ENCODE measurements at places on chromosomes 11 and 22.
A peak's percentile ranks its signal among the peaks of the same experiment; 100 is the strongest.

- DNase-seq, result no peak
Measured at GRCh38 chr11:12232160-12232559, 121.8 kb downstream of the MICAL2 start.

DNA sequence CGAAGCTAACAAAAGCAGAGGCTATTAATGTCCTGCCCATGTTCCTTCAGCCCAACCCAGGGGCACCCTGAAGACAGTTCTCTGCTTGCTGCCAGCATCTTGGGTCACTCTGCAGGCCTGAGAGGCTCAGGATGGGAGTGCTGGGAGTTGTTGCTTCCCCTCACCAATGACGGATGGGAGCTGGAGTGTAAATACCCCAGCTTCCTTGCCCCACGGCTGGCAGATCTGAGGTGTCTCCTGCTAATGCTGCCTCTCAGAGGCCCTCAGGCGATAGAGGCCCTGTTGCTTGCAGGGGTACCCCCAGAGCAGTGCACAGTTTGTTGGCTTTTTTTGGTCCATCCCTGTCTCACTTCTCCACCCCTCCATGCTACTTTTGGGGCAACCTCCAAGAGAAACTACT lies 32.9 kb downstream of the IFT27 start:
- no peak for DNase-seq

DNA sequence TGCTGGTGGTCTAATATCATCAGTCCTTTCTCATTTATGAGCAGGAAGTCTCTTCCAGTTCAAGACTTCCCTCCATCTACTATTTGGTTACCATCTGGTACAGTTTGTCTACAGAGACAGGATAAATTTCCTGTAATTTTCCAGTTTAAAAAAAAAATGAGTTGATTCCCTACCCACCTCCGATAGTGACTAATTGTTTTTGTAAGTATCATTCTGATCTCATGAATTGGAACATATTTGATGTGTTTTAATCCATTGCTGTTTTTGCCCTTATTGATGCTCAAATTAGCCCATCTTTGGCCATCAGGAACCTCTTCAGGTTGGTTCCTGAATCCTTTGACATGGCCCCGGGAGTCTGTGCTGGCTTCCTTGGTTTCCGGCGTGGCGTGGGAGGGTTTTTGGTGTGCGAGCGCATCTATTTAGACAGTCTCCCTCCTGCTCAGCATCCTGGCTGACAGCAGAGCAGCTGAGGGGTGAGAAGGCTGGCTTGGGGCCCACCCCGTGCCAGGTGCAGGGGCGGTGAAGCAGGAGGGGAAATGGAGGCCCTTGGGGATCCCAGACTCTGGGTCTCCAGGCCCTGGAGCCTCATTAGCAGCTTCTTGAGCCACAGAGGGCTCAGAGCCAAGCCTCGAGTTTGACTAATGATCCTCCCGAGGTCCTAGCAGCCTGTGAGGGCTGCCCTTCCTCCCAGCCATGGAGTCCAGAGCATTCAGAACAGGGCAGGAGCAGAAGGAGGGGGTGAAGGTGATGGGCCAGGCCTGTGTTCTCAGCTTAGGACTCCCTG lies 6.8 kb downstream of the OMP start:
- DNase-seq, result no peak

DNA sequence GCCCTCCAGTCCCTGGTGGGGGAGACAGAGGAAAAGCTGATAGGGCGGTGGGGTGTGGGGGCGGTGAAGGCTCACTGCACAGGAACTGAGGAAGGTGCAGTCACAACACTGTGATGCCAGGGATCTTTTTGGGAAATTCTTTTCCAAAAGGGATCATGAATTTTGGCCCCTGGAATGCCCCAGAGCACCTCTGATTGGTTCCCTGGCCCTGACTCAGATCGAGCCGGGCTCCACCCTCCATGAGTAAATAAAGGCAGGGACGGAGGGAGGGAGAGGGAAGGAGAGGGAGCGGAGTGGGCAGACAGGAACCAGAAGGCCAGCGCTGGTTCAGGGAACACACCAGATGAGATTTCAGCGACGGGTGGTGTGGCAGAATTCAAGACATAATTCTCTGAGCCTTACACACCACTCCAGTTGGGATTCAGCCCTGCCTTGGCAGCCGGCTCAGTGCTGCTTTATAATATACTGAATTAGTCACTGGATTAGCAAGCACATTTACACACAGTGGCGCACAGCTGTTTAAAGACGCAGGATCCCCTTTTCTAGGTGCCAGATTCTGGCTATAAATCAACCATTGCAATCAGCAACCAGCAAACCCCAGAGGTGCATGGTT lies 80.3 kb downstream of the ETS1 start:
- no peak for DNase-seq

GRCh38 chr11:102220728-102221467 lies 96.4 kb upstream of the BIRC3 start:
- no peak for DNase-seq

DNA sequence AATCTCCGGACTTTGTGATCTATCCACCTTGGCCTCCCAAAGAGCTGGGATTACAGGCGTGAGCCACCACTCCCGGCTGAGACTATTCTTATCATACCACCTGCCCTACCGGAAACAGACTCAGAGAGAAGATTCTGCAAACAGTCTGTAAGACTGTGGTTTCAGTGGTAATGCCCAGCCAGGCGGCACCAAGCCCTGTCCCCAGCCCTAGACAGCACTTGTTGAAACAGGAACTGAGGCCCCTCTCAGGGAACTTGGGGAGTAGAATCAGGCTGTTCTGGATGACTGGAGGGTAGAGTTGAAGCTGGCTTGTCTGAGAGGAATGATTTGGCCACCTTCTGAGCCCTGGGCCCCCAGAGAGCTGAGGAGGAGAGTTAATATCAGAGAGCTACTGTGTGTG lies 1.3 kb upstream of the INSC start:
- DNase-seq, result peak; percentile 34

- DNase-seq, result no peak
Measured at GRCh38 chr11:62539238-62539925, 7.2 kb downstream of the AHNAK start.

DNA sequence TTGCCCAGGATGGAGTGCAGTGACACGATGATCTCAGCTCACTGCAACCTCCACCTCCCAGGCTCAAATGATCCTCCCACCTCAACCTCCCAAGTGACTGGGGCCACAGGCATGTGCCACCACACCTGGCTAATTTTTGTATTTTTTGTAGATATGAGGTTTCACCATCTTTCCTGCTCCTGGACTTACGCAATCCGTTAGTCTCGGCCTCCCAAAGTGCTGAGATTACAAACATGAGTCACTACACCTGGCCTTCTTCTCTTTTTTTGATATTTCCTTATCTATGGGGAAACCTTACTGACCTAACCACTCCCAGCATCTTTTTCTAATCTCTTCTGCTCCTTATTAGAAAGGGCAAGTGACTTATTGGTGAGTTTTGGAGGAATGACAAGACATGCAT lies 121.7 kb upstream of the CHORDC1 start:
- no peak for DNase-seq
